ENCODE measurements at places on chromosomes 11 and 22.

- DNase-seq: no peak
These were observed 139.2 kb downstream of the DSCAML1 start for GRCh38 chr11:117657794-117658193.

GRCh38 chr22:31495343-31495742, 993 bp upstream of the SFI1 start:
- no peak for DNase-seq

- no peak for DNase-seq
These were observed 6.9 kb downstream of the NAALADL1 start for GRCh38 chr11:65051398-65051858.

DNA sequence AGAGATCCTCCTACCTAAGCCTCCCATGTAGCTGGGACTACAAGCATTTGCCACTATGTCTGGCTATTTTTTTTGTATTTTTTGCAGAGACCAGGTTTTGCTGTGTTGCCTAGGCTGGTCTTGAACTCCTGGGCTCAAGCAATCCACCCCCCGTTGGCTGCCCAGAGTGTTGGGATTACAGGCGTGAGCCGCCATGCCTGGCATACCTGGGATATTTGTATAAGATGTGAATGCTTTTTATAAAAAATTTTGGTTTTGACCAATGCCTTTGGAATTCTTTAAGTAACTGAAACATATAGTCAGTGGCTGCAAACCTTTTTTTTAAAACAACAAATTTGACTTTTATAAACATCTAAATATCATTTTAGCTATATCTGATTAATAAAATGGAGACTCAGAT, 42.4 kb downstream of the ADAMTS8 start:
- no peak for DNase-seq

DNA sequence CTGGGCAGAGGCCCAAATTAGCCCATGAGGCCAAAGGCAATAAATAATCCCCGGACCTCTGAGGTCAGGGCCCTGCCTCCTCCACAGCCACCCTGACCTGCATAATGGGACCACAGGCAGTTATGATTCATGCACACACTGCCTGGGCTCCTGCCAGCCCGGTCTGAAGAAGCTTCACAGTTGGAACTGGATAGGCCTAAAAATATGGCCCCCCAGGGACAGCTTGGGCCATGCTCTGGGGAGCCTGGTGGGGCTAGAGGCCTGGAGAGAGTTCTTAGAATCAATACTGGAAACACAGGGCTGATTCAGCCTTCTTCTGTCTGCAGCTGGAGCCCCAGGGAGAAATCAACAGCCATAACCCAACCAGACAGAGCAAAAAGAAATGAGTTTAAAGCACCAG, 112.8 kb upstream of the CADM1 start:
- no peak for DNase-seq

GRCh38 chr11:11966826-11967668, 41.4 kb downstream of the DKK3 start:
- peak; percentile 79 for DNase-seq

GRCh38 chr11:19079643-19080440, 19.3 kb upstream of the MRGPRX2 start:
- DNase-seq: no peak

GRCh38 chr11:36013950-36014897, 70.4 kb downstream of the LDLRAD3 start:
- DNase-seq: no peak

DNA sequence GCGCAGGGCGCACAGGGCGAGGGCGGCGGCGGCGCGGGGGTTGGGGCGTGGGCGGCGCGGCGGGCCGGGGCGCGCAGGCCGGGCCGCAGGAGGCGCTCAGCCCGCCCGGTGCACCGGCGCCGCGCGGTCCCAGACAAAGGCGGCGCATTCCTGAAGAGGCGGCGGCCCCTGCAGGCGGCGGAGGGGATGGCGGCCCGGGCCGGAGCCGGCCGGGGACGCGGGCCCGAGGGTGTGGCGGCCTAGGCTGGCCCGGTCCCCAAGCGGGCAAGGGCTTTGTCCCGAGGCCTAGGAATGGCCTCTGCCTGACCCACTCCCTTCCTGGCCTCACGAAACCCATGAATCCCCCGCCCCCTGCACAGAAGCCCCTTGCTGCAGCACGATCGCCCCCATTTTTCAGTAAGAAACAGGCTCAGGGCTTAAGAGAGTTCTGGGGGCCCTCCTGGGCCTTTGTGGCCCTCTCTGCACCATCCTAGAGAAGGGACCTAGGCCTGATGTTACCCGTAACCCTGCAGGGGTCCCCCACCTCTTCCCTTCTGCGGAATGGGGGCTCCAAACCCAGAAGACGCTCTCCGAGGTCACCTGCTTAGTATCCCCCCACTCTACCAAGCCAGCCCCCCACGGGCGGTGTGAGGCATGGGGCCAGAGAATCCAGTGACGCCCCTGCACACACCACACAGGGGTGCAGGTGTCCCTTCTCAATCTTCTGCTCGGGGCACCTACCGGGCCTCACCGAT, at the start of gene RTN4R:
RTN4R (minus strand) TSS at position 40 of the 734 bp plus-strand sequence. CDS start 226 bp downstream, outside the sequence.
- peak; percentile 82 for DNase-seq

DNA sequence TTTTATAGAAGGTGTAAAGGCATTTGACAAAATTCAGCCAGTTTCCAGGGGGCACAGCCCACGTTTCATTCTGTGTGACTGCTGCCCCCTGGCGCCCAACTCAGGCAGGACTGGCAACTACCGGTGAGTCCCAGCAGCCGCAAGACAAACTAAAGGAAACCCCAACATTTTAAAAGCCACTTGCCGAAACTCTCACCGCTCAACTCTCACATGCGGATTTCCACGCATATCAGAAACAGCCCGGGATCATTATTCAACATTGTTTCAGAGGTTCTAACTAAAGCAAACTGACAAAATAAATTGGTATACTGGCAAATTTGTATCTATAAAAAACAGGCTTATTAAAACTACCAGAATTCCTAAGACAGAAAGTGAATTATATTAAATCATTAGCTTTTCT, 48.2 kb downstream of the MORC2 start:
- peak; percentile 68 for DNase-seq

DNA sequence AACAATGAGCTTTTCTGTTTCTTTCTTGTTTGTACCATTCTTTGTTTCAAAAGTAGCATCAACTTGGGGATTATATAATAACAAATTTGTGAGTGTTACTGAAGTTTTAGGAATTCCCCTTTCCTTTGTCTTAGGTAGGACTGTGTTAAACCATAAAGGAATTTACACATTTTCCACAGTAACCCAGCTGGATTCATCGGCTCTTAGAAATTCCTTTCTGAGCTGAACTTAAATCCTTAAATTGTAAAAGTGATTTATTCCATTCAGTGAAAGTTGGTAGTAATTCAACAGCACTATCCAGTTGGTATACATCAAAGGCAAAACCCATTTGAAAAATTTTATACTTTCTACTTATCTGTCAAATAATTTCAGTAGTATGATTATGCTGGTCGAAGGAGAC, 11.8 kb downstream of the EMSY start:
- no peak for DNase-seq

DNA sequence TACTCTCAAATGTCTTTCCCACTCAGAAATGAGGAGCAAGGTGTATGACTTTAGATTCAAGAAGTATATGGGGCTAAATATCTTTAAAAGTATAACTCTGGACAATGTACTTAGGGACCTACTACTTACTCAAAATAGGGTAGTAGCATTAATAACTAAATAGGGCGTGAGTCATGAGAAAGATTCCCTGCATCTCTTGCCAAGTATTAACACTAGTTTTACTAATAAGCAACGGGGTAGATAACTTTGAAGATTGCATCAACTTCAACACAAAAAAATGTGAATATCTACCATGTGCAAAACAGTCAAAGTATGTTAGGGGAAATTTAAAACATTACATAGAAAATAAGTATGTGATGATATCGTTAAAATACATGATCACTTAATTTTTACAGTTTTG, 99.6 kb downstream of the PGR start:
- DNase-seq: no peak

DNA sequence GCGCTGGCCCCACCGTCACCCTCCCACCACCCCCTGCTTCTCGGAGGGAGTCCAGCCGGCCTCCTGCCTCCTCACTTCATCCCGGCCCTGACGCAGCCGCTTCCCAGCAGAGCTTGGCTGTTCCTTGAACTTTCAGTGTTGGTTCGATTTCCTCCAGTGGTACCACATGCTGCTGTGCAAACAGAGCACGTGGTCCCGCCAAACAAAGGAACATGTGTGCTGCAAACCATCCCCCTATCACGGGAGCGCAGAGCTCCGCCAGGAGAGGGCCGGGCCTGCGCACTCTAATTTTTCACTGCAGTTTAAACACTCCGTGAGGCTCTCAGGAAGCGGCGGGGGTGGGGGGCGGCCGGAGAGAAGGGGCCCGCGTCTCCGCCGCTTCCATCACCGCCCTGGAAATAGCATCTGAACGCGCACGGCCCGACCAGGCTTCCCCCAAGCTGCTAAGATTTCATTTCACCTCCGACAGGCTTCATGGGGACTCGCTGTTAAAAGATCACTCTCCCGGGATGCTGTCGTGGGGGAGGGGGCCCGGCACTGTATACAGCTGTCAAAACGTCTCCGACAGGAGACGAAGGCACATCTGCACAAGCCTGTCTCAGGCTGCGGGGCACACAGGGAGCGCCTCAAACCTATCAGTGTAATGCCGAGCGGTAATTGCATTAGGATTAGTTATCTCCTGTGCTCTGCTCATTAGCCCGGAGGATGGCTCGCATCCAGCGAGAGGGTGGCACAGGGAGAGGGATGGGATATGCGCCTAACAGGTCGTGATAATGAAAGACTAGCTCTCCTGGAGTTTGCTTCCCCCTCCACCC, 269.9 kb upstream of the SORL1-AS1 start:
- DNase-seq: no peak

DNA sequence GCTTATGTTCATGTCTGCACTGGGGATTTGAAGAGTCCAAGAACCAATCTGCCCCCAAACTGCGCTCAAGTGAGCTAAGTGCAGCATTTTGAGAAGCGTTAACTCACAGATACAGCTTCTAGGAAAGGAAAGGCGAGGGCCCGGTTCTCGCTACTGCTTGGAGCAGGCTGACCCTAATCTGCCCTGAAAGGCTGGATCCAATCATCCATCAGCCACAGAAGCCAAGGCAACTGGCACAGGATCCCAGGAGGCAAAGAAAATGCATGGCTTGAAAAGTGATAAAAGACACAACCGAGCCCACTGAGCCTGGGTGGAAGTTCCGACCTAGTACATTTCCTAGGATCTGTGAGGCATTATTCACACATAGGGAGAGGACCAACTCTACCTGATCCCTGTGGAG, 174.8 kb downstream of the LARGE1 start:
- DNase-seq: no peak

DNA sequence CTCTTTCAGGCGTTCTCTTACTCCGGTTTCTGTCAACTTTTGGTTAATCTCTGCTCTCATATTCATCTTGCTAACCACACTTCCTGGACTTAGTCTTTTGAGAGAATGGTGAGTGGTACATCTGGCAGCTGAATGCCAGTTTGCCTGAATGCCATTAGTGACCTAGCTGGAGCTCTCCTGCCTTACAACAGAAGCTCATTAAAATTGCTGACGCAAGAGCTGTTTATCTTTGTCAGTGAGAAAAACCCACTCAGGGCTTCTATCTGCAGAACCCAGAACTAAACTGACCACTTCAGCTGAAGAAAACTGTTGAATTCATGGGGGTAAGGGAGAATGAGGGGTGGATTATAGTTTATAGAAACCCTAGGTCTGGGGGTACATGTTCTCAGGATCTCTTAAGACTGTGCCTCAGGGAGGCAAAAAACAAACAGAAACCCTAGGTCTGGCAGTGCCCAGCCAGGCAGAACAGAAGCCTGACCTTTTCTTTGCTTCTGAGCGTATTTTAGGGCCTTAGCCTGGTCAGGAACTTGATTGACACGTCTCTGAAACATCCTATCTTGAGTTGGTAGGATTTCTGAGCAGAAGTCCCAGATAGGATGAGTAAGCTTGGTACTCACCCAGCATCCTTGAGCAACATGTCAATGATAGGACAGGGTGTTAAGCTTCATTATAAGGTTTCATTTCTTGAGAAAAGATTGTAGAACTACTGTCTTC, 52.8 kb upstream of the YWHAH start:
- no peak for DNase-seq

DNA sequence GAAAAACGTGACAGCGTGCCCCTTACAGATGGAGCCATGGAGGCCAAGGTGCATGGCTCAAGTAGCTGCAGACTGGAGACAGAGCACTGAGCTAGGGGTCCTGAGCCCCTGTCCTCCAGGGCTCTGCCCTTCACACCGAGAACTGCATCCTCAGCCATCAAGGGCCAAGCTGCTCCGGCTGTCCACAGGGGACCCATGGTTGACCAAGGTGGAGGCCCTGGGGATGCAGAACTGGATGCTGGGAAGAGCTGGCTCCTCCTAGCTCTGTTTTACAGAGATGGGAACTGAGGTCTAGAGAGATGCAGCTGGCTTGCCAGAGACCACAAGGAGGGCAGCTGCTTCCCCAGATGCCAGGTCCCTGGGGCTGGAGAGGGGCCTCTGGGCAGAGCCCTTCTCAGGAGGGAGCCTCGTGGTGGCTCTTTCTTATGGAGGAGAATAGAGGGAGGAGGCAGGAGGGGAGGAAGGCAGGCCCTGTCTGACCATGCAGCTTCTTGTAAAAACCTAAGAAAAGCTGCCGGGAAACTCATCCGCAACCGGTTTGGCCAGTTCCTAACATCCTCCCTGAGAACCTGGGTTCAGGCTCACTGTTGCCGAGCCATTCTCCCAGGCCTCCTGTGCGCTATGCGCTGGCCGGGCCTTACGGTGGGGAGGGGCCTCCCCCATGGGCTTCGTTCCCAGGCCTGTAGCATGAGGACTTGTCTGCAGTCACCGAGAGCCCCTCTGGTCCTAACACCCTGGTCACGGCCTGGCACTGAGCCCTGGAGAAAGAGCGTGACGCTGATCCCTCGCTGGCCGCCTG, 80.6 kb downstream of the WNT7B start:
- DNase-seq: no peak

DNA sequence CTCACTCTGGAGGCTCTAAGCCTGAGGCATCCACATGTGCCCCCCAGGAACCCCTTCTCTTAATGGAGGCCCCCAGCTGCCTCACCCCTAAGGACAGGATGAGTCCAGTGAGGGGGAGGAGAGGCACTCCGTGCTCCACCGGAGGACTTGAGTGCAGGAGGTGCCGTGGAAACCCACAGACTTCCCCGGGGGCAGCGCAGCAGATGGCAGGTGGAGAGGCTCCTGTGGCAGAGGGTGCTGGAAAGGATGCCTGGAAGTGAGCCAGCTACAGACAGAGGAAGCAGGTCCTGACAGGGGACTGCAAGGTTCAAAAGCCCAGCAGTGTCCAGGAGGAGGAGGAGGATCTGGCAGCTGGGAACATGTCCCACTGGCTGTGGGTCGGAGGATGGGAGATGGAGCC, 1384.0 kb downstream of the TBC1D22A start:
- DNase-seq: no peak

GRCh38 chr11:1935156-1936071, 11.7 kb upstream of the MRPL23 start:
- DNase-seq: no peak

GRCh38 chr11:11662578-11662977, 40.8 kb upstream of the GALNT18 start:
- DNase-seq: no peak

All from GM12891 (cell line).